ENCODE measurements at places on chromosomes 16 and 17.

DNA sequence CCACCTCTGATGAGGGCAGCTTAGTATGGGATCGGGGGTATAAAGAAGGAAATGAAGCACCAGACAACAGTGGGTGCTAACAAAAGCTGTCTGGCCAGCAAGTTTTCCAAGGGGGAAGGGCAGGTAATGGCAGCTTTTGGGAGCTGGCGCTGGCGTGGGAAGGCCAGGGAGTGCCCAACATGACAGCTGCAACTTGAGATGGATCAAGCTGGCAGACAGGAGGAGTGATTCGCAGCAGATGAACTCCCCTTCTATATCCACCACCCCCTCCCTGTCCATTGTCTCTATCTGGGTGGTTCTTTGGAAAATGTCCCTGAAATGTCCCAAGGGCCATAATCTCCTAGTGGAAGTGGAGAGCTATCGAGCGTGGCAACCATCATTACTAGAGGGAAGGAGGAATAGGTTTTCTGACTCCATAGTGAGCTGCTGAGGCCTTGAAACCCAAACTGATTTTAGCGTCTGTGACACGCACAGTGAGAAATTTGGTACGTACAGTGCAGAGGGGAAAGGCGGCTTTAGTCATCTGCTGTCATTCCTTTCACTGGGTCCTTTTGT lies 4.8 kb upstream of the INPP5K start:
- DNase-seq, result no peak

- peak; percentile 61 for DNase-seq
Measured at GRCh38 chr17:43018008-43018853, 4.0 kb downstream of the VAT1 start.

DNA sequence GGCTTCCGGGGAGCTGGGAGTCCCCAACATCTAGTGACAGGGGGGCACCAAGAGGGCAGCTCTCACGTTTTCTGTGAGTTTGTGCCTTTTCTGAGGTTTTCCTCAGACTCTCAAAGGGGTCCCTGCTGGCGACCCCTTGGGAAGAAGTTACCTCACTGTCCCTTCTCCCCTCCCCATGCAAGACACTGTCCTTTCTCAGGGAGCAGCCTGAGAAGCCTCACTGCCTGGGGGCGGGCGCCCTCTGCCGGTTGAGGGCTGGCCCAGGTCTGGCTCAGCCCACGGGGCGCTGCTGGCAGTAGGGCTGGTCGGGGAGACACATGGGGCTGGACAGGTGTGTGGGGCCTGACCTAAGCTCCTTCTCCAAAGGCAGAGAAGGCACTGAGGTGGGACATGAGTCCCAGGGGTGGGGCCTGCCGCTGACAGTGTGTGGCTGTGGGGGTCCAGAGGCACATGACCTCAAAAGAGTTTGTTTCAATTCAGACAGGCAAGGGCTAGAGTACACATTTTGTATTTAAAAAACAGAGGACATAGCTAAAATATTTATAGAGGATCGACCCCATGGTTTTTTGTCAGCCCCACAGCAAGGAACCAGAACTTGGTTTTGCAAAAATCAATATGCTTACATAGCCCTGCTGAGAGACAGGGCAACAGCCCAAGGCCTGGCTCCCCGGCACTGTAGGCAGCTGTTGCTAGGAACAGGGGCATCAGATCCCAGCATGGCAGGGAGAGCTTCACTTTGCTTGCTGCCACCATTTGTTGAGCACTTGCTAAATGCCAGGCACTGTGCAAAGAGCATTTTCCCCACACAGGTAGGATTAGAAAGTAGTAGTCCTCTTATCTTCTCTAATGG lies 18.5 kb upstream of the ALDH3A1 start:
- peak; percentile 76 for DNase-seq

DNA sequence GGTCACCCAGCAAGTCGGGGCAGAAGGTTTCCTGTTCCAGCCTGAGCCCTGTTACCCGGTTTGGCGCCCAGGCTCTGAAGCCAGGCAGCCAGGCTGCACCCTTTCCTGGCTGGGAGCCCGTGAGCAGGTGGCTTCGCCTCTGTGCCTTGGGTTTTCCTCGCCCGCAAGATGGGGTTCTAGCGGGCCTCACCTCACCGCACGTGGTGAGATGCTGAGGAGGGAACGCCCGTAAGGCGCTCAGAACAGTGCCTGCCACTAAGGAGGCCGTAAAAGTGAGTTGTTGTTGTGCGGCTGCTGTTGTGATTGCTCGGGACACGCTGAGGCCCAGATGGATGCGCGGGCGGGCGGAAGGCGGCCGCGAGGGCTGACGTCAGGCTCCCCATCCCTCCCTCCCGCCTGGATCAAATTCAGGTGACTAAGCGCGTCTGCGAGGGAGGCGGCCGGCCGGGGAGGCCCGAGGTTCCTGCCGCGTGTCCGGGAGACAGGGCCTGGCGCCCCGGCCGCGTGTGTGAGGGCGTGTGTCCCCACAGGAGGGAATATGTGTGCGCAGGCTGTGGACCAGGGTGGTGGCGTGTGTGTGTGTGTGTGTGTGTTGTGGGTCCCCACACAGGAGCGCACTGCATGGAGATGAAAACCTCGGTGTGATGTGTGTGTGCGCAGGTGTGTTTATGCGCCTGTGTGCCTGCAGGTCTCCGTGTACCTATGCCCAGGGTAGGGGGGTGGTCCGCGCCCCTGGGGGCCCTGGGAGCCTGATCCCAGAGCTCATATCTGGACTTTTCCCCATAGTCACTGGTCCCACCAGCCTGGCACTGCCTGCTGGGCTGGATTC lies 4.3 kb downstream of the CAMKK1 start:
- no peak for DNase-seq

DNA sequence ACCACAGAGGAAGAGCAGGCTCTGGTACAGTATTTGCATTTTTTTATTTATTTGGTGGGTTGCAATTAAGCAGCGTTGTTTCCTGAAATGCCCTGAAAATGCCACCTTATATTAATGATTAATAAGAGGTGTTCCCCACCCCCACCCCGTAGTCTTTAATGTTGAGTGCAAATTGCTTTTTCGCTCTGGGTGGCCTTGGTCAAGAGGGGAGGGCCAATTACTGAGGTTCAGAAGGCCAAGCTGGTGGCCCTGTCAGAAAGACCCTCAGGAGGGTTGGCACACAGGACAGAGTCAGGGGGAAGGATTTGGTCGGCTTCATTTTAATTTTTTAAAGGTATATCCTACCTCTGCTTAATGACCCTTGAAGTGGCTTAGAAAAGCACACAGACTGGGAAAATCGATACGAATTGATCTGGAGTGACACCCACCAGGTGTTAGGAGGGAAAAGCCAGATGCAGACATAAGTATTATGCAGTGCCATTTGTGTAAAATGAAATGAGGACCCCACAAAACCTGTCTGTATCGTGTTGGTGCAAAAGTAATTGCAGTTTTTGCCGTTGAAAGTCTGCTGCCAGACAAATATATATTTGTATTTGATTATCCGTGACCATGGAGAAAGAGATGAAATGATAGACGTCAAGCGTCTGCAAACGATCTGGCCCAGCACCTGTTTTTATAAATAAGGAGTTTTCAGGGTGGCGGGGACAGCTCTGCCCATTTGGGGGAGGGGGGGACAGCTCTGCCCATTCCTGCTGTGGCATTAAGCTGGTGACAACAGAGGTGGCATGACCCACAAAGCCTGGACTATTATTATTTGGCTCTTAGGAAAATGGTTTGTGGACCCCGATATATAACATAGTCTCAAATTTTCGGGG lies 143.8 kb upstream of the PLCG2 start:
- DNase-seq, result no peak

DNA sequence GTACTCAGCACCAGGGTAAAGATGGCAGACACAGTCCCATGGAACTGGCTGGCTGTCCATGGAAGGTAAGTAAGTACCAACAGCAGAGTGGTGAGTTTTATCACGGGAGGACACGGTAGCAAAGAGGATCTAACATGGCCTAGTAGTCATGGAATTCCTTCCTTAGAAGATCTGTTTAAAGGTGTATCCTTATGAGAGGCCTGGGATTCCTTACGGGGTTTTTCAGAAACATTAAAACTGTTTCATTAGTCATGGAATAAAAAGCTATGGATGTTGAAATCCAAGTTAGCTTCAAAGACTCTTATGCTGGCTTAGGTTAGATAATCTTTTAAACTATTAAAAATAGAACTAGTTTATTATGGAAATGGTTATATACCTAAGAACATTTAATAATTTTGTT lies 7.4 kb downstream of the FTO start:
- DNase-seq, result no peak

GRCh38 chr16:85126394-85126704 lies 14.1 kb upstream of the CIBAR2 start:
- DNase-seq, result no peak

- DNase-seq, result no peak
Measured at GRCh38 chr17:30557916-30558685, 80.9 kb downstream of the GOSR1 start.

Measured in CD4-positive, alpha-beta T cell treated with Interleukin-10 for 1 hour (primary cell).